Chondrocyte (in vitro differentiated cells): ENCODE measurements at places on chromosomes 1 and 21. TPM values are rescaled to one million over a fixed set of nuclear protein-coding genes. Genes with fewer than 3 reads are reported as not detected.

TNFRSF1B gene
- total RNA-seq, result 0.22 TPM in 1 of 3 replicates, not detected in the others

ELF3 gene
- total RNA-seq, result 0.10 to 0.40 TPM (median 0.36 TPM) in 3 replicates

SLC44A5 gene
- total RNA-seq, result 0.18 to 0.39 TPM (median 0.20 TPM) in 3 replicates

DDOST gene
- 214 to 232 TPM (median 223 TPM) in 3 replicates for total RNA-seq

TSSK3 gene
- total RNA-seq, result 0.90 to 2.0 TPM (median 1.7 TPM) in 3 replicates

PADI4 gene
- total RNA-seq, result 0.60 TPM in 1 of 3 replicates, not detected in the others

CYP4X1 gene
- total RNA-seq, result 1.0 to 1.1 TPM (median 1.1 TPM) in 3 replicates

LRIF1 gene
- total RNA-seq, result 9.1 to 10.3 TPM (median 9.5 TPM) in 3 replicates

SFT2D2 gene
- 70.8 to 81.9 TPM (median 72.9 TPM) in 3 replicates for total RNA-seq

OR2L13 gene
- total RNA-seq, result not detected in 3 replicates

GRCh38 chr1:213389061-213389581, 338.1 kb downstream of the RPS6KC1 start:
- no peak for DNase-seq
- H3K36me3 ChIP-seq, result no peaks in the 10 kb centered on the region
- H3K27me3 ChIP-seq, result peaks cover 6% of the 10 kb centered on the region
- H3K4me1 ChIP-seq, result no peaks in the 10 kb centered on the region
- no peak overlapping the region for H3K27ac ChIP-seq

DNA sequence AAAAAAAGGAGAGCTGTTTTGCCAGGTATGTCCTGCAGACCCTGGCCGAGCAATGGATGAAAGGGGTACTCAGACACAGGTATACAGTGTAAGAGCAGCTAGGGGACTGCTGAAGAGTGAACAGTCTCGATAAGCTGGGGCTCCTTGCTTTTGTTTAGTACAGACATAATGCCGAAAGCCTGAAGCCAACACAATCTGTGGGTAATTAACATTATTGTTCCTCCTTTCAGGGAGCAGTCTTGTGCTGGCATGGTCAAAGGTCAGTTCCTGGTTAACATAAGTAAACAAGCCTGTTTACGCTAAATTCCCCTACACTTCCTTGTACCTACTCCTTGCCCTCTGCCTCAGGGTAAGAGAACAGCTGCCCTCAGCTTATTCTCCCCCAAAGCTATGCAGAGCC, 272.3 kb upstream of the ST6GALNAC5 start:
- H3K27ac ChIP-seq, result no peak overlapping the region
- no peak for DNase-seq
- H3K36me3 ChIP-seq, result no peaks in the 10 kb centered on the region
- H3K4me1 ChIP-seq, result no peaks in the 10 kb centered on the region
- no peaks in the 10 kb centered on the region for H3K27me3 ChIP-seq
- H3K4me3 ChIP-seq, result no peak overlapping the region

- no peaks in the 10 kb centered on the region for H3K36me3 ChIP-seq
- H3K27ac ChIP-seq, result no peak overlapping the region
- no peak for DNase-seq
- peaks cover 15% of the 10 kb centered on the region for H3K27me3 ChIP-seq
- no peak overlapping the region for H3K4me3 ChIP-seq
- H3K4me1 ChIP-seq, result no peaks in the 10 kb centered on the region
These were observed 10.8 kb upstream of the DUSP12 start for GRCh38 chr1:161738627-161739287.

DNA sequence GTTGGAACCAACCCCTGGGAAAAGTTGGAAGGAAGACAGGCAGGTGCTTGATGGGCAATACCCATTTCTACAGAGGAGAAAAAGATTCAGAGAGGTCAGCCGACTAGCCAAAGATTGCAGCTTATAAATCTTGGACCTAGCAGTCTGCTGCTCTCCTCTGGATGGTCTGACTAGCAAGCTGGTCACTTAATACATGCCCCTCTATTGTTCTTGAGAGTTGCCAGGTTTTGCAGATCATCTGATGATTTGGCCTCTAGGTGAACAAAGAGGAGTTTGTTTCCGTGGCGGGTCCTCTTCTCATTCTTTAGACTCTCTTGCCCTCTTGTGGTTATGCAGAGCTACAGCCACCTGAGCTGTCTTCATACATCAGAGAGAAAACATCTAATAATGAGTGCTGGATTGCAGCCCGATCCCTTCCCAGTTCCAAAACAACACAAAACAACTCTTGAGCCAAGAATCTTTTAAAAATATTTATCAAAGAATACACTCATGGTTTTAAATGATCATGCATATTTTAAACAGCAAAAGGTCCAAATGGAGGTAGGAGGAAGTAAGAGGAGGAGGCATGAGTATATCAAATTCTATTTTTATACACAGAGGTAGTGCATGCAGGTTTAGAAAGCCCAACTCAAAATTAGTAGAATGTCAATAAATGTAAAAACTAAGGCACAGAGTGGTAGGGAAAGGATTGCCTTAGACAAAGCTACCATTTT, 115.7 kb downstream of the SLC30A10 start:
- peaks cover 30% of the 10 kb centered on the region for H3K27me3 ChIP-seq
- H3K36me3 ChIP-seq, result no peaks in the 10 kb centered on the region
- no peak overlapping the region for H3K4me3 ChIP-seq

- H3K4me1 ChIP-seq, result no peaks in the 10 kb centered on the region
- H3K27ac ChIP-seq, result no peak overlapping the region
- DNase-seq, result no peak
- H3K36me3 ChIP-seq, result no peaks in the 10 kb centered on the region
These were observed 92.5 kb downstream of the WDR64 start for GRCh38 chr1:241744591-241744990.

- H3K27ac ChIP-seq, result no peak overlapping the region
- no peak overlapping the region for H3K4me3 ChIP-seq
- peaks cover 4% of the 10 kb centered on the region for H3K4me1 ChIP-seq
- H3K36me3 ChIP-seq, result no peaks in the 10 kb centered on the region
- DNase-seq, result no peak
These were observed 3.9 kb upstream of the PRKCZ start for GRCh38 chr1:2046174-2046917.

DNA sequence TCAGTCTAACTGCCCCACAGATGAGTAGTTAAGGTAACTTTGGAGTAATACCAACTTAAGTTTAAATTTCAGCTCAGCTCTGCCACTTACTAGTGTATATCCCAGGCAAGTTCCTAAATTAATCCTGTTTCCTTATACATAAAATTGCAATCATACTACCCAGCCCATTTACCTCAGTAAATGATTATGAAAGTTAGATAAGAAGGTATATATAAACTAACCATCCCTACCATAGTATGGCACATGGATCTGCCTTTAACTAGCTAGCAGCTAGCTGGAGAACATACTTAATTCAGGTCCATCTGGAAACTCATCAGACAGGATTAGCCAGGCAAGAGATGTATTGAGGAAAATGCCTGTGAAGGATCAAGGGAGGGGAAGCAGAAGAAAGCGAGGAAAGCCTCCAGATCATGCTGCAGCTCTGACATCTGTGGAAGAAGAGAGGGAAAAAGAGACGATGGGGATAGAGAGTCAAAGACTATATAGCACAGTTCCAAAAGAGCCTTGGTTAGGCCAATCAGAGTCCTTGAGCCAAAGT, 8.0 kb upstream of the JAK1 start:
- DNase-seq, result no peak
- no peaks in the 10 kb centered on the region for H3K27me3 ChIP-seq
- H3K4me3 ChIP-seq, result no peak overlapping the region
- H3K36me3 ChIP-seq, result no peaks in the 10 kb centered on the region
- H3K4me1 ChIP-seq, result no peaks in the 10 kb centered on the region
- no peak overlapping the region for H3K27ac ChIP-seq

GRCh38 chr1:30801771-30802198, 44.2 kb upstream of the LAPTM5 start:
- peaks cover 21% of the 10 kb centered on the region for H3K27me3 ChIP-seq
- H3K27ac ChIP-seq, result no peak overlapping the region
- no peaks in the 10 kb centered on the region for H3K36me3 ChIP-seq

GRCh38 chr1:28447679-28448078, 58.2 kb upstream of the RCC1 start:
- peaks cover 22% of the 10 kb centered on the region for H3K4me1 ChIP-seq
- H3K27ac ChIP-seq, result no peak overlapping the region

GRCh38 chr1:235950318-235950717, 83.6 kb upstream of the LYST start:
- DNase-seq, result no peak
- peaks cover 3% of the 10 kb centered on the region for H3K36me3 ChIP-seq

- H3K36me3 ChIP-seq, result no peaks in the 10 kb centered on the region
- DNase-seq, result peak; percentile 73
- no peak overlapping the region for H3K27ac ChIP-seq
- no peaks in the 10 kb centered on the region for H3K27me3 ChIP-seq
- no peak overlapping the region for H3K4me3 ChIP-seq
These were observed 273.8 kb upstream of the USP25 start for GRCh38 chr21:15455819-15456462.

DNA sequence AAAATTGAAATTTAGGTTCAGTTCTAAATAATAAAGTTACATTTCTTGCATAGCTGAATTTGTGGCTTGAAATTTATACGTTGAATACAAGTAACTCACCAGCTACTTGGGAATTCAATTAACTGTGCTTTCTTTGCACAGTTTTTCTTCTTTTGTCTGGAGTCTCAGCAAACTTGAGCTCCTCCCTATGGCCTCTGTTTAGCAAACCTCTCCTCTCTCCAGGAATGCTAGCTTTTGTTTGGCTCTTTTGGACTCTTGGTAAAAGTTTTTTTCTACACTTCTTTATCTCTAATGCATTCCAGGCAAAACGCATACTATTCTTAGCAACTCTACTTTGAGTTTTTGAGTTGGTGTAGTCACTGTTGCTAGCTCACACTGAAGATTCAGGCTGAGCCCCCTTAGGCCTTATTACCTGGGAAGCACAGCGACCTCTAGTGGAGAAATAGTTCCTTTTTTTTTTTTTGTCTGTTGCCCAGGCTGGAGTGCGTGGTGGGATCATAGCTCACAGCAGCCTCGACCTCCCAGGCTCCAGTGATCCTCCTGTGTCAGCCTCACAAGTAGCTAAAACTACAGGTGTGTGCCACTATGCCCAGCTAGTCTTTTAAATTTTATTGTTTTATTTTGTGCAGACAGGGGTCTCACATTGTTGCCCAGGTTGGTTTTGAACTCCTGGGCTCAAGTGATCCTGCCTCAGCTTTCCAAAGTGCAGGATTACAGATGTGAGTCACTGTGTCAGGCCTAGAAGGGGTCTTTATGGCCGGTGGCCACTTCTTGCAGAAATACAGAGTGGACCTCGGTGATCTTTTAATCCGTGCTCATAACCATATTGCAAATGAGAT, 61.7 kb downstream of the CASQ2 start:
- H3K27ac ChIP-seq, result no peak overlapping the region
- H3K27me3 ChIP-seq, result peaks cover 20% of the 10 kb centered on the region
- no peak for DNase-seq
- no peak overlapping the region for H3K4me3 ChIP-seq

DNA sequence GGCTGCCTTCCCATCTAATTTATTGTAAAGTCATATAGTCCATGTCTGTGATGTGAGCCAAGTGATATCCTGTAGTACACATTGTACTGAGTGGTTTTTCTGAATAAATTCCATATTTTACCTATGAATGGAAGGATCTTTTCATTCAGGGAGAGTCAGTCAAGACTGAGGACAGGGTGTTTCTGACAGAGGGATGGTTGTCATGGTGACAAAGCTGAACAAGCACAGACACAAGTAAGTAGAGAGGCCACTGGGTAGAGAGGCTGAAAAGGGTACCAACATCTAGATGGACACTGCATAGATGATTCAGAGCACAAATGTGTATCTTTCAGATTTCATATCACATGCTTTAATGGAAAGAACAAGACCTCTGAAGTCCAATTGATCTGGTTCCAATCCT, 22.6 kb upstream of the IL20 start:
- H3K27ac ChIP-seq, result no peak overlapping the region
- H3K36me3 ChIP-seq, result no peaks in the 10 kb centered on the region
- H3K4me3 ChIP-seq, result no peak overlapping the region
- peaks cover 17% of the 10 kb centered on the region for H3K4me1 ChIP-seq

DNA sequence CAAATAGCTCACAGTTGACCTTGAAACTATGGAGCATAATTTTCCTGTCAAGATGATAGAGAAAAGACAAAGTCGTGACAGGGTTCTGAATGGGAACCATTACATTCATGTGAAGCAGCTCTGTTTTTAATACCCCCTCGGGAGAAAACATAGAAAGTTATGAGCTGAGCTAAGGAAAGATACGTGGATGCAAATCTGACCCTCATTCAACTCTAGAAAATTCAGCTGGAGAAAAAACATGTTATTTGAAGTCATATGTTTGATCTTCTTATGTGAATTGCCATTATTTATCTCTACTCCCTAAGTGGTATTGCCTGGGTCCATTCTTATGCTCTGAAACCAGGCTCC, 48.0 kb upstream of the LRRC52 start:
- no peak overlapping the region for H3K27ac ChIP-seq
- H3K4me1 ChIP-seq, result no peaks in the 10 kb centered on the region
- no peaks in the 10 kb centered on the region for H3K36me3 ChIP-seq
- H3K27me3 ChIP-seq, result peaks cover 13% of the 10 kb centered on the region
- DNase-seq, result no peak

GRCh38 chr1:26166719-26167281, 2.0 kb downstream of the C1orf232 start:
- no peak overlapping the region for H3K4me3 ChIP-seq
- H3K27me3 ChIP-seq, result no peaks in the 10 kb centered on the region
- no peak for DNase-seq
- H3K36me3 ChIP-seq, result no peaks in the 10 kb centered on the region
- no peak overlapping the region for H3K27ac ChIP-seq

- H3K36me3 ChIP-seq, result peaks cover 2% of the 10 kb centered on the region
- peaks cover 37% of the 10 kb centered on the region for H3K27me3 ChIP-seq
- H3K4me1 ChIP-seq, result no peaks in the 10 kb centered on the region
- no peak for DNase-seq
These were observed 35.4 kb downstream of the ACTL8 start for GRCh38 chr1:17790383-17791054.

GRCh38 chr1:177310326-177310725, 139.6 kb downstream of the BRINP2 start:
- H3K4me3 ChIP-seq, result no peak overlapping the region
- H3K4me1 ChIP-seq, result peaks cover 3% of the 10 kb centered on the region
- H3K36me3 ChIP-seq, result no peaks in the 10 kb centered on the region
- DNase-seq, result no peak
- H3K27me3 ChIP-seq, result peaks cover 40% of the 10 kb centered on the region
- no peak overlapping the region for H3K27ac ChIP-seq

DNA sequence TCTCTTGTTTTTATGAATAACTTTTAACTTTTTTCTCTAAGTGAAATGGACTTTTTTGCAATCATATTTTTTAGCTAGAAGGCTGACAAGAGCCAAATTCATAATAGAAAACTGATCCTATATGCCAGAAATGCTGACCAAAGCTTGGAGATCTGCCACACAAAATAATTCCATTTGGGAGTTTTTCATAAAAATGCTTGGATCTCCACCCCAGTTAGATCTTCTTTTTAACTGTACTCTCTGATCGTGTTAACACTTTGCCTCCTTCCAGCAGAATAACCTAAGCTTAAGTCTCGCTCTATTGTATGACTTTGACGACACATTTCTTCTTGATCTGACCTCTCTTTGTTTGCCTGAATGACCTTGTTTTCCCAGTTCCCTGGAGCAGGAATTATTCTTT, 16.8 kb downstream of the FLG2 start:
- no peaks in the 10 kb centered on the region for H3K4me1 ChIP-seq
- DNase-seq, result no peak
- H3K36me3 ChIP-seq, result no peaks in the 10 kb centered on the region
- H3K27ac ChIP-seq, result no peak overlapping the region
- peaks cover 14% of the 10 kb centered on the region for H3K27me3 ChIP-seq

GRCh38 chr1:3925762-3926161, 25.7 kb upstream of the C1orf174 start:
- H3K36me3 ChIP-seq, result no peaks in the 10 kb centered on the region
- no peaks in the 10 kb centered on the region for H3K4me1 ChIP-seq
- peaks cover 27% of the 10 kb centered on the region for H3K27me3 ChIP-seq
- H3K27ac ChIP-seq, result no peak overlapping the region

- no peaks in the 10 kb centered on the region for H3K27me3 ChIP-seq
- no peak overlapping the region for H3K27ac ChIP-seq
- H3K4me1 ChIP-seq, result peaks cover 38% of the 10 kb centered on the region
- H3K36me3 ChIP-seq, result no peaks in the 10 kb centered on the region
These were observed 7.3 kb downstream of the POU2F1 start for GRCh38 chr1:167227934-167228378.
